SIG-M5 (cell line): ENCODE measurements at places on chromosomes 6 and 20.

- no peak for DNase-seq
Observed at GRCh38 chr6:116461932-116462885, 1.0 kb downstream of the CALHM6 start.

DNA sequence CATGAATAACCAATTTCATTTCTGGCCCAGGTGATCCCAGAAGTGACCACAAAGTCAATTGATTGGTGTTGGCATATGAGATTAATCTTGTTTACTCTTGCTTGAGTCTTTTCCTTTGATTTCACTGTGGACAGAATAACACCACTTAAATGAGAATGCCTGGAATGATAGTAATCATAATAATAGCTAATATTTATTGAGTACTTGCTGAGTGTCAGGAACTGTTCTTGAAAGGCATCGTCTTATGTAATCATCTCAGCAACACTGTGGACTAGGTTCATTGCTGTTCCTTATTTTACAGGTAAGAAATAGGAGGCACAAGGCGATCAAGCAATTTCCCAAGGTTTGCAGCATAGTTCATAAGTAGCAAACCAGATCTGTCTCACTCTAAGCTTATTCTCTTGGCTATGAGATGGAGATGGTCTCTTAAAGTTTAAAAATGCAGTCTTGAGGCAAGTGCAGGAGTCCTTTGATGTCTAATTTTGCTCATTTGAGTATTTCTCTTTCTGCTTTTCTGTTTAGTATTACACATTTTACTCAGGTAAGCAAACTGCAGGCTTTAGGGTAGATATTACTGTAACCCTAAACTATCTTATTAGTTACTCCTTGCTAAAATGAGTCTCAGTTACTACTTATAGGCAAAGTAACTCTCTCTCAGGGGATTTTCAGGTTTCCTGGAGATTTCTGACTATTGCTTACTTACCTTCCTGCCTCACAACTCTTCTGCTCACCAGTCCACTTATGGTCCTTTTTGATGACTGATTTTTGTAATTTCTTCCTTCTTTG lies 6.3 kb downstream of the ADGRG6 start:
- no peak for DNase-seq

DNA sequence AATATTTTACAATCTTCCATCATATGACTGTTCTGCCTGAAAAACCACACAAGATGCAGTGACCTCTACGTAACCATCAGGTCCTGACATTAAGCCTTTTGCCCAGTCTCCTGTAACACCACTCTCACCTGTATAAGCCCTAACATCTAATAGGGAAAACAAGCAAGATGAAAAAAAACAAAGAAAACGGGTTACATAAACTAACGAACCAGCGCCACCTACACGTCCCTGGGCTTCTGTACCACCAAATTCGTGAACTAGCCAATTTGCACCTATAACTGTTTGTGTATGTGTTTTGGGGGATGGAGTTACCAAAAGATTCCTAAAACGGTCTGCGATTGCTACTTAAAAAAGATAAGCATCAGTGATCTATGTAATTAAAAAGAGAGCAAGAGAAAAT lies 70.2 kb downstream of the BLOC1S5 start:
- DNase-seq = no peak

DNA sequence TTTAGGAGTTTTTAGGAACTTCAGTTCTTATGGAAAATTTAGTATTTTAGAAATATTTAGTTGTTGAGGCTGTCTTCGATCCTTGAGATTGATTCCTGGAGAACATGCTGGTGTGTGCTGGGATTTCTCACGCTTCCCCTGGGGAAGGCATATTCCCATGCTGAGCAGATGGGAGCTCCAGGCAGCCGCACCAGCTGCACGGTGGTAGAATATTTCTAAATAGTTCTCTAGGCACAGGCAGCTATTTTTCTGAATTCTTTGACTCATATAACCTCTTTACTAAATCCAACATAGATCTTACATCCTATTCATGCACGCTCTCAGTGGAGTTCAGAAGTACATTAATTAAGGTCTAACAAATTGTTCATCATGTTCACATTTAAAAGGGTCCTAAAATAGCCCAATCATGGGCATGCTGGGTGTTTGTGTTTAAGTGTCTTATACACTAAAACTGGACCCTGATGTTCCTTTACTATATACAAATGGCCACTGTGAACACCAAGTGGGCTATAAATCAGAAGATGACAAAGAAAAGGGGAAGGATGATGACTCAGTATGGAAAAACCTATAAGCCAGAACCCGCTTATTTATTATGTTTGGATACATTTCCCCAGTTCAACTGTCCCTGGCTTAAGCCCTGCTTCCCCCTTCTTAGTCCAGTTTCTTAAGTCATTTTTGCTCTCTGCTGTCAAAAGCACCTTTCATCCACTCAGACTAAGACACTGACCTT lies 138.5 kb downstream of the UST start:
- DNase-seq = no peak

- DNase-seq = no peak
Observed at GRCh38 chr6:159941286-159942113, 27.4 kb upstream of the IGF2R start.

DNA sequence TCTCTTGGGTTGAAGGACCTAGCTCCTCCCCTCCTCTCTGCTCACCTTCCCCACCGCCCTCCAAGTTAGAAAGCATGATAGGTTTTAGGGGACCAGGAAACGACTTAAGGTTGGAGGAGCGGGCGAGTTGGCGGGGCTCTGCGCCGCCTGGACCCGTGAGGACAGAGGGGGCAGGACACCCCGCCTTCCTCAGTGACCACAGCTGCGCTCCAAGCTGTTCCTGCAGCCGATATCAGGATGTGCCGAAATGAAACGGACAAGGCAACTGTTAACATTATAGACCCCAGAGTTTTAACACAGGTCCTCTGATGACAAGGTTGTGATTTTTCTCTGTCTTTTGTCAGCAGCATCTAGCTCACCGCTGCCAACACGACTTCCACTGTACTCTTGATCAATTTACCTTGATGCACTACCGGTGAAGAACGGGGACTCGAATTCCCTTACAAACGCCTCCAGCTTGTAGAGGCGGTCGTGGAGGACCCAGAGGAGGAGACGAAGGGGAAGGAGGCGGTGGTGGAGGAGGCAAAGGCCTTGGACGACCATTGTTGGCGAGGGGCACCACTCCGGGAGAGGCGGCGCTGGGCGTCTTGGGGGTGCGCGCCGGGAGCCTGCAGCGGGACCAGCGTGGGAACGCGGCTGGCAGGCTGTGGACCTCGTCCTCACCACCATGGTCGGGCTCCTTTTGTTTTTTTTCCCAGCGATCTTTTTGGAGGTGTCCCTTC lies at the start of gene GRM1:
Gene GRM1, plus strand, starts transcription at position 212 of the 722 bp plus-strand sequence. Its CDS starts 456 bp downstream, at position 668.
- DNase-seq = no peak

DNA sequence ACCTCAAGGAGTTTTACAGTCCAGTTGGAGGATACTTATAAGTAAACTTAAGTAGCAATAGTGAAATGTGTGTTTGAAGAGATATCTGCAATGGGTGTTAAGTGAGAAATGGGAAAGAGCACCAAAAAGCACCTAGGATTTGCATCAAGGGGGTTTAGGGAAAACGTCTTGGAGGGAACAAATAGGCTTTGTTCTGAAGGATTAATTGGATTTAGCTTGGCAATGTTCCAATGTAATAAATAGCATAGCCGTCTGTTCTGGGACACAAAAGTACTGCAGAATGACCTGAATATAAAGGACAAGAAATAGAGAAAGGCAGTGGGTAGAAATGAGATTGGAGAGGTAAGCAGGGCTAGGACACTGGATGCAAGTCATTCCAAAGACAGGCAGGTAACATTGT lies 2.8 kb upstream of the MYO6 start:
- no peak for DNase-seq

GRCh38 chr6:6225885-6226529 lies 94.5 kb downstream of the F13A1 start:
- DNase-seq = no peak

DNA sequence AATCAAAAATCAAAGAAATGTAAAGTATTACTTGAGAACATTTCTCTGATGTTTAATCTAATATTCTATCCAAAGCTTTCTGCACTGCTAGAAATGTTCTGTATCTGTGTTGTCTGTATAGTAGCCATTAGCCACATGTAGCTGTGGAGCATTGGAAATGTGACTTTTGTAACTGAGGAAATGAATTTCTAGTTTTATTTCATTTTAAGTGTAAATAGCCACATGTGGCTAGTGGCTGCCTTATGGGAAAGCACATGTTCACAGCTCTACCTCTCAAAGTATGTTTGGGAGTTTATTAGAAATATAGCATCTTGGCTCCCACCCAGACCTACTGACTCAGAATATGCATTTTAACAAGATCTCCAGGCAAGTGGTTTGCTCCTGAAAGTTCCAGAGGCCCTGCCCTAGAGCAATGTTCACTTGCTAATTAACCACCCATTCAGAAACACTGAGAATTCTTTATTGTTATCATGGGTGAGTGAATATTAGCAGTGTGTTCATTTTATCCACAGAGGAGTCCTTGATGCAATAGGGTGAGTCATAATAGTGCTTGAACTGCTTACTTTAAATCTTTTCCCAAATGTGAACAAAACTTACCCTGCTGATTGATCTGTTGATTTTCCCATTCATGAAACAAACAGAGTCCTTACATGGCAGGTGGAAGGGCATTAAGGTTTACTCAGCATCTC lies 282.7 kb downstream of the PLCB1 start:
- DNase-seq = no peak

DNA sequence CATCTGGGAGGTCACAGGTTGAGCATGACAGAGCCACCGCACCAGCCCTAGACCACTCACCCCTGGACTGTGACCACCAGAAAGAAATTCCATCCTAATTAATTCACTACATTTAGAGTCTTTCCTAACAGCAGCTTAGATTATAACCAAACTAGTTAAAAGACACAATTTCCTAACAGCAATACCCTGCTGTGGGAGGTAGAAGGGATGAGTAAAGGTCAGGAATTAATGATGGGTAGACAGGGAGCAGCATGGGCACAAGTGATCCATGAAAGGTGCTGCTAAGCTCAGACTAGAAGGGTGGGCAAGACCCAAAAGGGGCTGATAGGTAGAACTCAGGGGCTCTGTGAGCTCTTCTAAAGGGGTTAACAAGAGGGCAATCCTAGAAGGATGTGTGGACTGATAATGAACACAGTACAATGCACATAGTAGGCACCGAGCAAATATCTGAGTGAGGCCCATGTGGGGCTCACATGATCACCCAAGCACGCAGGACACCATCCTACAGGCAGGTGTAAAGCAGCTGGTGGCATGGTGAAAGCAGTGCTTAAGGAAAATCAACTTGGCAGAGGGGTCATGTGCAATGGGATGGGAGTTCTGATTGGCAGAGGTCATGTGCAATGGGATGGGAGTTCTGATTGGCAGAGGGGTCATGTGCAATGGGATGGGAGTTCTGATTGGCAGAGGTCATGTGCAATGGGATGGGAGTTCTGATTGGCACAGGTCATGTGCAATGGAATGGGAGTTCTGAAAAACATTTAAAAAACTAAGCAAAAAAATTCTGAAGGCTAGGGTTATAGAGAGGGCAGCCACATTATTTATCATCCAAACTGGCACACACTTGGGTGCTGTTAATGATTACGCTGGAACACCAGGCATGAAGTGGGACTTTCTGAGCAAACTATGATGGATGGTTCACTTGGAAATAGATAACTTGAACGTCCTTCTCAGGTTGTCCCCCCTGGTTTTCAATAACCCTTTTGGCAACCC lies 188.2 kb upstream of the FOXQ1 start:
- no peak for DNase-seq

DNA sequence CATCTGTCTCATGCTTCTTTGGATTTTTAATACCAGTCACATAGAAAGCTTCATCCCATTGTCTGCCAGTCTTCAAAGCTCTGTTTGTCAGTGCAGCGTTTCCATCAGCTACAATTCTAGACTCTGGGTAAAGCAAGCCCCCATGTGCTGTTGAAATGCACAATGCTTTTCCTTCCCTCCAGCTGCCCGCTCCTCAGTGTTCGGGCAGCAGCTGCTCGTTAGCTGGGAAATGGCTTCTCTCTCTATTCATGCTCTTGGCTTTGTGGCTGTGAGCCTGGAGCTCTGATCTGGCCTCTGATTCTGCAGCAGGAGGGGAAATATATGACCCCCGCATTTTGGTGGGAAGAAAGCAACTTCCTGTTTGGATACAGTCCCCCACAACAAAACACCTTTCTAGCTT lies 213.0 kb upstream of the CDYL start:
- DNase-seq = no peak

DNA sequence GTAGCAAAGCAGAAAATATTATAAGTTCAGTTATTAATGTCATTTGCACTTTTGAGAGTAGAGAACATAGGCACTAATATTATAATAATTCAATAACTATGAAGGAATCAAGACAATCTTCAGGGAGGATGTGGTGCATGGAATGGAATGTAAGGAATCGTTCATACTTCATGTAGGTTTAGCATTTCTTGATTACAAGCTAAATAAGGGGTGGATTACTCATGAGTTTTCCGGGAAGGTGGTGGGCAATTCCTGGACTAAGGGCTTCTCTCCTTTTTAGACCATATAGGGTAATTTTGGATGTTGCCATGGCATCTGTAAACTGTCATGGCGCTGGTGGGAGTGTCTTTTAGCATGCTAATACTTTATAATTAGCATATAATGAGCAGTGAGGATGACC lies 9.1 kb upstream of the BTNL2 start:
- DNase-seq = no peak

DNA sequence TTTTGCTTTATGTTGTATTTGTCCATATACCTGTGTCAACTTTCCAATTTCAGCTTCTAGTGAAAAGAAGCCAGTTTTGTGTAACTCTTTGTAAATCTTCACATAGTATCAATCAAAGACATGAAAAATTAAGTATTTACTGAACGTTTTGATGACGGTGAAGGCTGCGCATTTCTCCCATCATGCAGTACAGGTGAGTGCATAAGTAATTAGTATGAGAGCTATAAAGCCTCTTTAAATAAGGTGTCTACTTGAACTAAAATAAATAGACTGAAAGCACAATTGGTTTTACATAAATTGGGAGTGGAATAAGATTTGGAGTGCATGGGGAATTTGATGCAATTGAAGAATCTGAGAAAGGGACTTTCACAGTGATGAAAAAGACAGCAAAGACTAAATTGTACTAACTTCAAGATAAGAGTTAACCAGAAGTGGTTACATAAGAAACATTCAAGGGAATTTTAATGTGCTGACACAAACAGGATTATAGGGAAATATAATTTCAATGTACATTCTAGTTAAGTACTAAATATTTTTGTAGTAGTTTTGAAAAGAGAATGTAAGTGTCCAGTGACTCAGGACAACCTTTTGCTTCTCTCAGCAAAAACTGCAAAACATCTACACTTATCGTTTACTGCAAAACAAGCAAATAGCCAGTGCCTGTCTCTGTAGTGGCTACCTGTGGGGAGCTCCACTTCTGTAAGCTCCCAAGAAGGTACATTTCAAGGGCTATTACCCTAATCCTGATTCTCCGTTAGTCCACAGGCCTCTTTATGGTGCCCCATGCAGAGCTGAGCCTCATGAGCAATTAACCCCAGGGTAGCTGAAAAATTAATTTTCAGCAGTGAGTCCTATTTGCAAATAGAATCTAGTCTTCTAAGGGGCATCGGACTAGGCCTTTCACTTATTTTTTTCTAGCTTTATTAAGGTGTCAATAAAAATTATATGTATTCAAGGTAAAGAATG lies 13.0 kb downstream of the TENT5A start:
- DNase-seq = no peak
